Activated T-cell treated with anti-CD3 and anti-CD28 coated beads, Interleukin-2, amount 50 U/mL, for 48 hours (primary cell): ENCODE measurements at places on chromosomes 3 and 15.

DNA sequence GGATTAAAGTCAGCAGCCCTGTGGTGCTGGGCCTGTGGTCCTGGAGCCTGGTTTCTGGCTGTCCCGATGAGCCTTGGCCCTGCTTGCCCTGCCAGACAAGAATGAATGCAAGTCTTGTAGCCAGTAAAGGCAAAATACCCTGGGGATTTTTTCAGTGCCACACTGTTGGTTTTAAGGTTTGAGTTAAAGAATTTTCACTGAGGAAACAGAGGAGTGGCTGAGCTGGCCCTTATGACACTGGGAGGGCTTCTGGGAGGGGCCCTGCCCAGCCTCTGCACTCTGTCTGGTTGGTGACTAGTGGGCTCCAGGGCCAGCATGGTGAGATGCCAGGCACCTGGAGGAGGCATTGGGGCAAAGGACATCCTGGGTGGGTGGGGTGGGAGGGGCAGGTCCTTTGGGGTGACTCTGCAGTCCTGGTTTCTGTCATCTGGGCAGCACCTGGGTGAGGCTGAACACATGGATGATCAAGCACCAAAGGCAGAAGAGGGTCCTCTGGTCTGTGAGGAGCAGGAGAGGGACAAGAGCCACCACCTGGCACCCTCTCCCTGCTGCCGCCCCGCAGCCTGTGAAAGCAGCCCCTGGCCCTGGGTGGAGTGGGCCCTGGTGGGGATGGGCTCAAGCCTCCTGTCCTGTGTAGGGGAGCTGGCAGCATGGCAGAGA is 12.5 kb upstream of the PLA2G4E start:
- DNase-seq, result no peak

- DNase-seq, result no peak
These were observed 268.5 kb downstream of the PTPRG start for GRCh38 chr3:61829722-61830350.

DNA sequence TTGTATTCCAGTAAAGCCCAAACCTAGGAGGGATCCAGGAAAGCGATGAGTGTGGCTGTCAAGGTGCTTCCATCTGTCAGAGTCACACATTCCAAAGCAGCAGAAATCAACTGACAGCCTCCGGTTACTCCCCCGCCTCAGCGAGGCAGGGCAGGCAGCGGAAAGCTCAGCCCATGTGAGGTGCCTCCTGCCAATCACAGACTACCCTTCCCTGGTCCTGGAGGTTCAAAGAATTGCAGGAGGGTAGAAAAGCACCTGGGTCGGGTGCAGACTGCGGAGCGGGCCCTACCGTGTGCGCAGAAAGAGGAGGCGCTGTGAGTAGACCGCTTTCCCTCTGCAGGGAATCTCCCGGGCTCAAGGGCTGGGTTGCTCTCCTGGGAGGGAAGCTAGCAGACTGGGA is at the start of gene UPK1B:
Gene UPK1B, plus strand, starts transcription at position 274 of the 400 bp plus-strand sequence. CDS start 13,144 bp downstream, outside the sequence.
- DNase-seq, result no peak

DNA sequence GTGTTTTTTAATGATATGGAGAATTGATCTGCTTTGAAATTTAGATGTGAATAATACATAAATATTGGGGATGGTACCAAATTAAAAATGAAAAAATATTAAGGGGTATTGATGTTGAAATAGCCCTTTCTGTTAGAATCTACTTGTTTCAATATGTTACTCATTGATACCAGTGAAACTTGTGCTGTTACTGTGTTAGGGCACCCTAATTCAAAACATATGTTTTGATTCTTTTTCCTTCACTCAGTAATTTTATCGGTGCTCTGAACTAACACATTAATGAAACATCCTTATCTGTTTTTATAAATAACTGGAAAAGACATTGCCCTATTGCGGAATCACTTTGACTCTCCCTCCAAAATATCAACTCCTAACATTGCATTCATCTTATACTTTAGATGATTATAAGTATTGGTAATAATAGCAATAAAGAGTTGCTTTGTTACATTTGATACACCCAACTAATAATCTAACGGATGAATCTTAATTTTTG is 52.0 kb upstream of the CCNB2 start:
- DNase-seq, result no peak

DNA sequence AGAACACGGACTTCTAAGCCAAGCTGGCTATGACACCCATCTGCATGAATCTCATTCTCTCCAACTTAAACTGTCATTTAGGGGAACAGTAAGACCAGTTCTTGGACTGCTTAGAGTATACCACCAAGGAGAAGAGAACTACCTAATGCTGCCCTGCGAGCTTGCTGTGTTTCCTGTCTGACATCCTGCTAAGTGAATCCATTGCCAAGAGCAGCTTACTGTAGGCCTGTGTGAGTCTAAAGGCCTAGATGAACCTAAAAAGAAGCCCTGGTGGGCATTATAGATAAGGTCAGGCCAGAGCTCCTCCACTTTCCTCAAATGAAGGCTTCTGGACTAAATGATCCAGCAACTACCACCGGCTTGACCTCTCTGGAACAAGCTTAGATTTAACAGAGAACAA is 15.0 kb downstream of the LZTFL1 start:
- DNase-seq, result no peak

GRCh38 chr3:67083277-67083676 is 85.2 kb downstream of the KBTBD8 start:
- peak; percentile 49 for DNase-seq
